Activated CD4-positive, alpha-beta T cell treated with anti-CD3 and anti-CD28 coated beads for 36 hours (primary cell): ENCODE measurements at places on chromosomes 4 and X. TPM values are rescaled to one million over a fixed set of nuclear protein-coding genes. Genes with fewer than 3 reads are reported as not detected.

DNA sequence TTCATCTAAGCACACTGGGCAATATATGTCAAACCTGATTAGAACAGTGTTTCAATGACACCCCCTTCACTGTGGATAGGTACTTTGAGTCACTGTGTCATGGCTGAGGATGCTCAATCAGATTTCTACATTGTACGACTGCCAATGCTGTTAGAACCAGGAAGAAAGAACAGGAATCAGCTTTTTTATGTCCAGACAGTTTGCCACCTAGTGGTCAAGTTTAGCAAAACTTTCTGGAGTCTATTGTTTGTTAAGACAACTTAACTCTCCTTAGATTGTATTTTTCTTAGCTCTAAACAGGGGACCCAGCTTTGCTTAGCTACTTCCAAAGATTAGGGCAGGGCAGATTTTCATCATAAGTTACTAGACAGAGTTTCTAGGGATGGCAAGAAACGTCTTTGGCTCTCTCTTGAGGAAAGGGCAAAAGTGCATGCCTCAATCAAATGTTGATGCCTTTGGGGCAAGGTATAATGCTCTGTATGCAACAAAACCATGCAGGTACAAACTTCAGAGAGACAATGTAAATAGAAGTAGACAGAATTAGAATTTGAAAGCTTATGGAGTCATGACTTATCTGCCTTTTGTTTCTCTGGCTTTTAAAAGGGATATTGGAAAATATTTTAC lies 40.5 kb upstream of the BMP3 start:
- H3K27me3 ChIP-seq = peaks cover 4% of the 10 kb centered on the region
- no peak overlapping the region for H3K27ac ChIP-seq
- no peak overlapping the region for H3K4me3 ChIP-seq
- DNase-seq = no peak
- no peaks in the 10 kb centered on the region for H3K4me1 ChIP-seq

Gene PNMA5
- 0.05 TPM for total RNA-seq

GRCh38 chrX:19372547-19373331 lies 29.0 kb downstream of the PDHA1 start:
- H3K4me1 ChIP-seq = peaks cover 5% of the 10 kb centered on the region
- no peaks in the 10 kb centered on the region for H3K27me3 ChIP-seq
- peak overlapping the region; percentile 81 for H3K27ac ChIP-seq
- peak overlapping the region; percentile 69 for H3K4me3 ChIP-seq
- H3K36me3 ChIP-seq = no peaks in the 10 kb centered on the region
- peak; percentile 15 for DNase-seq

- no peak overlapping the region for H3K4me3 ChIP-seq
- no peaks in the 10 kb centered on the region for H3K36me3 ChIP-seq
- peaks cover 5% of the 10 kb centered on the region for H3K4me1 ChIP-seq
- no peak overlapping the region for H3K27ac ChIP-seq
- DNase-seq = no peak
Observed at GRCh38 chrX:1327651-1328304, 8.8 kb upstream of the IL3RA start.

GRCh38 chr4:37827802-37828321 lies 1.4 kb downstream of the PGM2 start:
- H3K4me3 ChIP-seq = peak overlapping the region; percentile 97
- no peak overlapping the region for H3K27ac ChIP-seq
- peaks cover 27% of the 10 kb centered on the region for H3K4me1 ChIP-seq
- DNase-seq = no peak
- peaks cover 34% of the 10 kb centered on the region for H3K36me3 ChIP-seq
- H3K27me3 ChIP-seq = no peaks in the 10 kb centered on the region

- H3K36me3 ChIP-seq = peaks cover 11% of the 10 kb centered on the region
- DNase-seq = peak; percentile 27
- H3K27ac ChIP-seq = peak overlapping the region; percentile 23
- H3K4me1 ChIP-seq = peaks cover 57% of the 10 kb centered on the region
Observed at GRCh38 chrX:79182616-79183015, 38.1 kb downstream of the GPR174 start.

Gene SSX3
- not detected for total RNA-seq

Gene USP51
- total RNA-seq = 2.5 TPM

DNA sequence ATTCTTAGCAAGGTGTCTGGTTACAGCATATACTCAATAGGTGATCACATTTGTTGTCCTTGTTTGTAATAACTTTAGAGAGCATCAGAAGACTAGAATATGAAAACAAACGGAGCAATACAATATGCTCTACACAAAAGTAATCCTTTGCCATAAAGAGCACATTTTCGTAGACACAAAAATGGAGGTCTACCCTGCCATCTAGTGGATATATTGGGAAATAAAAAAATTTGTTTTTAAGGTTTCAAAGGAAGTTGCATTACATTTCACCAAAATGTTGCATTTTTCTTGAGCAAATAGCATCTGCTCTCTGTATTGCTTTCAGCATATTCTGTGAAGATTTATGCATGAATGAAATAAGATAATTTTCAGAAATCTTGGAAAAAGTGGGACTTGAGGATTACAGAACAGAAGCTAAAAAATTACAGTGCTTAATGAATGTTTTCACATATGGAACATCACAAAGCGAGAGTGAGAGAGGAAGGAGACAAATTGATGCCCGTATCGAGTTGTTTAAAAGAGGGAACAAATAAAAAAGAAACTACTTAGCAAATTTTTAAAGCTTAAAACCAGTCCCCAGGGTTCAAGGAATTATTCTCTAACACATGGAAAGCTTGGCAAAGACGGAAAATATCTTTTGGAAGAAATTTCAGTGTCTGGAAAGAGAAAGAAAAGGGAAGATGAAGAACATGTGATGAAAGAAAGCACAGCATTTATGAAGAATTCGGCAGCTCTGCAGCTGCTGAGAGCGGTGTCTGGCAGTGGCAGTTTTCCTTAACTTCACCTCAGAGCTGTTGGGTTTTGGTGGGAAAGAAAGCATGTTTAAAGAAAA lies 390.1 kb downstream of the ANKRD50 start:
- peaks cover 3% of the 10 kb centered on the region for H3K27me3 ChIP-seq
- no peak for DNase-seq
- H3K36me3 ChIP-seq = no peaks in the 10 kb centered on the region

Gene FAM9B
- not detected for total RNA-seq

Gene SMPX
- not detected for total RNA-seq

DNA sequence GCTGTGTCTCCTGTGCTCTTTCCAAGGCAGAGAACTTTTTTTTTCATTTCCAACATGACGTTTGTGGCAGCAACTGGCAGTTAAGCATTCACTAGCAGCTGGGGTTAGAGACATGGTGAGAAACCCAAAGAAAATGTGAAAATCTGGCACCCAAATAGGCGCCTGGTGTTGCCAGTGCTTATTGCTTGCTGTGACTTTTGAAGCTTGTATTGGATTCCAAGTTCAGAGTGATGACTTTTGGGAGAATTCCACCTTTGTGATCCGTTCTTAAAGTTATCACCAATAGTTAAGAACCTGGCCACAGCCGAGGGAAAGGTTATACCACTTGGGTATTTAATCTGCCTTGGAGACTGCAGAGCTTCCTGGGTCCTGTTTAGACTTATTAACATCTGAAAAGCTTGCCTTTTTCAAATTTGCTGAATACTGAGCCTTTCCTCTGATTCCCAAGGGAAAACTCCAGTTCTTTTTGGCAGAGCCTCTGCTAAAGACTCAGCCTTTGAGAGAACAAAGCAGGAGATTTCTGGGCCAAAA lies 101.0 kb downstream of the OPHN1 start:
- no peaks in the 10 kb centered on the region for H3K36me3 ChIP-seq
- DNase-seq = no peak

- no peak overlapping the region for H3K4me3 ChIP-seq
- H3K36me3 ChIP-seq = peaks cover 18% of the 10 kb centered on the region
- no peak for DNase-seq
- H3K27ac ChIP-seq = peak overlapping the region; percentile 17
- H3K27me3 ChIP-seq = no peaks in the 10 kb centered on the region
Observed at GRCh38 chr4:7778510-7779431, 160.9 kb downstream of the AFAP1 start.

GRCh38 chrX:21376636-21377035 lies 2.4 kb downstream of the CNKSR2 start:
- no peak overlapping the region for H3K27ac ChIP-seq
- peaks cover 38% of the 10 kb centered on the region for H3K4me1 ChIP-seq
- no peaks in the 10 kb centered on the region for H3K27me3 ChIP-seq

Gene CENPVL2
- not detected for total RNA-seq

DNA sequence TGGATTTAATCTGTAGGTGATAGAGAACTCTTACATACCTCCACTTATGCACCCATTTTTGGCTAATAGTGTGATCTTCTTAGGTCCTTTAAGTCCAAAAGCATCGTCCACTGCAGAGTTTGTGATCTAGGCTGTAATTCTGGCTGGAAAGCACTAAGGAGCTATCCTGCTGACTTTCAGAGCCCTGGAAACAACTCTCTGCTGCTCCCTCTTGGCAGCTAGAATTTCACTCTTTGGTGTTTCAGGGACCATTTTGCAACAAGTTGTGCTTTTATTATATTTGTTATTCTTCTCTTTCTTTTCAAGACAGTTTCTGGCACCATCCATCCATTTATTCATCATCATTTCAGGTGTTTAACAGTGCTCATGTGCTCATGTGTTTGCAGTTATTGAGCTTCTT lies 130.0 kb downstream of the RBM46 start:
- no peaks in the 10 kb centered on the region for H3K4me1 ChIP-seq
- peaks cover under 1% of the 10 kb centered on the region for H3K27me3 ChIP-seq
- DNase-seq = no peak
- no peaks in the 10 kb centered on the region for H3K36me3 ChIP-seq
- no peak overlapping the region for H3K4me3 ChIP-seq

GRCh38 chr4:185754961-185755360 lies 57.0 kb downstream of the SORBS2 start:
- no peaks in the 10 kb centered on the region for H3K36me3 ChIP-seq
- H3K27me3 ChIP-seq = peaks cover 22% of the 10 kb centered on the region
- no peak for DNase-seq
- H3K27ac ChIP-seq = no peak overlapping the region
- H3K4me3 ChIP-seq = no peak overlapping the region

DNA sequence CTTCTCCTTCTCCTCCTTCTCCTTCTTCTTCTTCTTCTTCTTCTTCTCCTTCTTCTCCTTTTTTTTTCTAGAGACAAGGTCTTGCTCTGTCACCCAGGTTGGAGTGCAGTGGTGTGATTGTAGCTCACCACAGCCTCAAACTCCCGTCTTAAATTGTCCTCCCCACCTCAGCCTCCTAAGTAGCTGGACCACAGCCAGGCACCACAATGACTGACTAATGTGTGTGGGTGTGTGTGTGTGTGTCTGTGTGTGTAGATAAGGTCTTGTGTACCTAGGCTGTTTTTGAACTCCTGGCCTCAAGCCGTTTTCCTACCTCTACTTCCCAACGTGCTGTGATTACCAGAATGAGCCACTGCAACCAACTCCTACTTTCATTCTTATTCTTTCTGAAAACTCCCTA lies 390.9 kb downstream of the ADAM29 start:
- H3K4me3 ChIP-seq = no peak overlapping the region
- H3K27me3 ChIP-seq = no peaks in the 10 kb centered on the region
- H3K36me3 ChIP-seq = no peaks in the 10 kb centered on the region
- H3K4me1 ChIP-seq = no peaks in the 10 kb centered on the region
- DNase-seq = no peak
- H3K27ac ChIP-seq = no peak overlapping the region

- H3K4me1 ChIP-seq = no peaks in the 10 kb centered on the region
Observed at GRCh38 chr4:147958057-147958456, 226.2 kb downstream of the ARHGAP10 start.

Gene MAGEE1
- 3.8 TPM for total RNA-seq

Gene CENPI
- 19.6 TPM for total RNA-seq

- no peaks in the 10 kb centered on the region for H3K36me3 ChIP-seq
- no peak overlapping the region for H3K27ac ChIP-seq
- peaks cover 14% of the 10 kb centered on the region for H3K27me3 ChIP-seq
- peaks cover 25% of the 10 kb centered on the region for H3K4me1 ChIP-seq
- no peak overlapping the region for H3K4me3 ChIP-seq
Observed at GRCh38 chr4:146943691-146944375, 1.8 kb downstream of the TTC29 start.

Gene FGF16
- not detected for total RNA-seq

Gene CXCL6
- not detected for total RNA-seq

Gene CYLC1
- total RNA-seq = not detected

- H3K27ac ChIP-seq = peak overlapping the region; percentile 87
- H3K4me1 ChIP-seq = peaks cover 26% of the 10 kb centered on the region
- DNase-seq = peak; percentile 75
Observed at GRCh38 chr4:169009286-169010124, 550 bp downstream of the CBR4 start.

Gene SH3RF1
- total RNA-seq = 0.63 TPM

- no peaks in the 10 kb centered on the region for H3K36me3 ChIP-seq
- peaks cover 24% of the 10 kb centered on the region for H3K4me1 ChIP-seq
- peak overlapping the region; percentile 72 for H3K4me3 ChIP-seq
- peaks cover 61% of the 10 kb centered on the region for H3K27me3 ChIP-seq
- peak; percentile 53 for DNase-seq
Observed at GRCh38 chr4:78059524-78059889, 2.4 kb downstream of the FRAS1 start.

Gene TLL1
- total RNA-seq = not detected

GRCh38 chr4:113584407-113585150 lies 177.0 kb downstream of the CAMK2D start:
- no peak for DNase-seq
- H3K36me3 ChIP-seq = peaks cover 28% of the 10 kb centered on the region
- no peaks in the 10 kb centered on the region for H3K27me3 ChIP-seq
- H3K27ac ChIP-seq = peak overlapping the region; percentile 15

GRCh38 chrX:3271183-3271833 lies 75.1 kb downstream of the MXRA5 start:
- H3K4me3 ChIP-seq = no peak overlapping the region
- H3K4me1 ChIP-seq = no peaks in the 10 kb centered on the region
- no peak overlapping the region for H3K27ac ChIP-seq
- H3K27me3 ChIP-seq = no peaks in the 10 kb centered on the region

Gene MAGEC1
- total RNA-seq = not detected

Gene SLIT2
- not detected for total RNA-seq

GRCh38 chrX:24643116-24643515 lies 4.0 kb downstream of the PCYT1B start:
- no peak overlapping the region for H3K27ac ChIP-seq
- peaks cover 6% of the 10 kb centered on the region for H3K27me3 ChIP-seq
- no peaks in the 10 kb centered on the region for H3K36me3 ChIP-seq
- DNase-seq = no peak
- H3K4me1 ChIP-seq = peaks cover 22% of the 10 kb centered on the region

Gene USP17L18
- total RNA-seq = not detected

DNA sequence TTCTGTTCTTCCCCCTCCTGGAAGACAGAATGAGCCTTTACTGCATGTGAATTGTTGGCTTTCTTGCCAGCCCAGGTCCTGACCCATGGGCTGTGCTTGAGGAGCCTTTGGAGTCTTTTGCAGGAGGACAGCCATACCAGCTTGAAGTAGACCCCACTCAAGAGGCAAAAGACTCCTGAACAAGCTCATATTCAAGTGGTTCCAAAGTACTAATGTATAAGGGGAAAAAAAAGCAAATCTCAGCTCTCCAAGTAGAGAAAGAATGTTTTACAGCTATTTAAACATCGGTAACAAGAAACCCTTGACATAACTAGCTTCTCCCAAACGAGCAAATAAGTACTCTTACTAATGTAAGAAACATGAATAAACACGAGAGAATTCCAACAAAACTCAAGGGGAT lies 174.9 kb upstream of the MXRA5 start:
- no peak for DNase-seq
- no peak overlapping the region for H3K27ac ChIP-seq
- no peaks in the 10 kb centered on the region for H3K4me1 ChIP-seq

- H3K4me1 ChIP-seq = no peaks in the 10 kb centered on the region
- no peak overlapping the region for H3K4me3 ChIP-seq
- no peaks in the 10 kb centered on the region for H3K36me3 ChIP-seq
- DNase-seq = no peak
- H3K27ac ChIP-seq = no peak overlapping the region
Observed at GRCh38 chr4:57777876-57778275, 667.7 kb upstream of the IGFBP7 start.

Gene TMSB15B
- total RNA-seq = 4.1 TPM
